Endodermal cell (in vitro differentiated cells): ENCODE measurements at places on chromosomes 1 and 21. TPM values are rescaled to one million over a fixed set of nuclear protein-coding genes. Genes with fewer than 3 reads are reported as not detected.

The NPR1 gene
- total RNA-seq: 4.5 and 4.6 TPM in 2 replicates

GRCh38 chr1:58580186-58580585 is 3.1 kb upstream of the TACSTD2 start:
- no peak overlapping the region for H3K27ac ChIP-seq
- no peak for DNase-seq
- no peak overlapping the region for H3K4me3 ChIP-seq
- no peaks in the 10 kb centered on the region for H3K4me1 ChIP-seq

- no peak for DNase-seq
- H3K27me3 ChIP-seq: no peaks in the 10 kb centered on the region
- H3K36me3 ChIP-seq: peaks cover 34% of the 10 kb centered on the region
- H3K4me3 ChIP-seq: no peak overlapping the region
- no peak overlapping the region for H3K27ac ChIP-seq
These were observed 11.1 kb downstream of the RCAN3 start for GRCh38 chr1:24513706-24514105.

DNA sequence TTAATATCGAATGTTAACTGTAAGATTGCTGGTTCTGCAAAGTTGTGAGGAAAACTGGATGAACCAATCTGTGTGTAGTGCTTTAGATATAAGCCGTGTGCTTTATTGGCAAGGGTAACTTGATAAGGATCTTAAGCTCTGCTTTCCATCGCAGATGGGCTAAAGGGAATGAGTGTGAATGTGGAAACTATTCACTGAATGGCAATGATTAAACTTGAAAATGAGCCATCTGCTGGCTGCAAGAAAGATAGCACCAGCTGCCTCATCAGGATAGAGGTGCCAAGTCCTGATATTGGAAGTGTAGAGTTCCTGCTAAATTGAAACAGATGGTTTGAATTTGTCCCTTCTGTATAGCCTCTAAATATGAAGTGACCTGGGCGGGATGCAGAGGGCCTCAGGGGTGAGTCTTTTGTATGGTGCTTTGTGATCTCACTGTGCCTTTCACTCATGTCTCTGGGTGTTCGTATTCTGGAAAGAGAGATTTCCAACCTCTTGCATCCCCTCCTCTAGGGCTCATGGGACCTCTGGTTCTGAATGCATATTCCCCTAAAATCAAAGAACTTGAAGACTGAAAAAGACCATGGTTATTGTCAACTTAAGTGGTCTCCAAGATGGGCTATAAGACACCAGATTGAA is 9.2 kb downstream of the FCRL3 start:
- H3K4me1 ChIP-seq: no peaks in the 10 kb centered on the region
- no peaks in the 10 kb centered on the region for H3K27me3 ChIP-seq
- no peak for DNase-seq
- H3K27ac ChIP-seq: no peak overlapping the region
- no peaks in the 10 kb centered on the region for H3K36me3 ChIP-seq

GRCh38 chr1:175602026-175602585 is 141.3 kb downstream of the TNR start:
- peaks cover under 1% of the 10 kb centered on the region for H3K4me1 ChIP-seq
- H3K4me3 ChIP-seq: no peak overlapping the region
- DNase-seq: no peak
- H3K27ac ChIP-seq: no peak overlapping the region
- no peaks in the 10 kb centered on the region for H3K36me3 ChIP-seq
- peaks cover 27% of the 10 kb centered on the region for H3K27me3 ChIP-seq

DNA sequence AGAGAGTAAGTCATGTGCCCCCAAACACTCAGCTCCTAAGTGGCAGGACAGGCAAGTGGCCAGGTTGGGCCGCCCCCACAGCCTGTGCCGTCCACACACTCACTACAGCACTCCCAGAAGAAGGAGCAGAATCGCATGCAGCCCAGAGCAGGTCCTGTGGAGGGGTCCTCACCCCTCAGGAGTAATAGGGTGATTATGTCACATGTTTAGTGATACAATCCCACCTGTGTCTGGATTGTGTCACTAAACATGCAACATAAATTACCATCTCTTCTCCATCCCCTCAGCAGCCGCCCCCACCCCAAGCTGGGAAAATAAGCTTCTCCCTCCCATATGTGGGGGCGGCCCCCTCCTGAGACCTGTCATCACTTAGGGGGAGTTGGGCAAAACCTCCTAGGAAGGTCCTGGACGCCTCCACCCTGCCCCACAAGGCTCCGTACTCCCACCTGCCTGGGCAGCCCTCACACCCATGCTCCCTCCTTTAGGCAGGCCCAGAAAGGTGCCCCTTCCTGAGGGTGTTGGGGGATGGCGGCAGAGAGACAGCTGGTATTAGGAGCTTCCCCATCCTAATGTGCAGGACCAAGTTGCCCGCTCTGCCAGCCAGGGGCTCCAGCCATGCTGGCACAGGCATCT is 56.9 kb downstream of the STUM start:
- peaks cover 9% of the 10 kb centered on the region for H3K4me1 ChIP-seq
- DNase-seq: no peak
- H3K27ac ChIP-seq: no peak overlapping the region
- H3K36me3 ChIP-seq: no peaks in the 10 kb centered on the region

DNA sequence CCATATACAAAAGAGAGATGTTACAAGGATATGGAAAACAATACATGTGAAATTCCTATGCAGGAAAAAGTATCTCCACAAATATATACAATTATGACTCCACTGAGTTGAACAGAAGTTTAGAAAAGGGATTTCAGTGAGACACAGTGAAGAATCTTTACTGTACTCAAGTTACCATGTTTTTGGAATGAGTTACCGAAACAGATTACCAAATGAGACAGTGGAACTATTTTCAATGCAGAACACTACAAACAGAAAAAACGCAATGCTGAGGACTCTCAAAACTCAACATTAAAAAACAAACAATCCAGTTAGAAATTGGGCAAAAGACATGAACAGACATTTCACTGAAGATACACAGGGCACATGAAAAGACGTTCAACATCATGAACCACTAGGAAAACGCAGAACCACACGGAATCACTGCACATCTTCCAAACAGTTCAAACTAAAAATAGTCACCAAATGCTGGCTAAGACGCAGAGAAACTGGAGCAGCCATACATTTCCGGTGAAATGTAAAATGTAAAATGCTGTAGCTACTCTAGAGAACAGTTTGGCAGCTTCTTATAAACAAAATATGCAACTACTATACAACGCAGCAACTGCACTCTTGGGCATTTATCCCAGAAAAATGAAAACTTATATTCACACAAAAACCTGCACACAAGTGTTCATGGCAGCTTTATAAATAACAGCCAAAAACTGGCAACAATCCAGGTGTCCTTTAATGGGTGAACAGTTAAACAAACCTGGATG is 118.7 kb downstream of the UBR4 start:
- H3K27ac ChIP-seq: no peak overlapping the region
- H3K4me3 ChIP-seq: no peak overlapping the region
- H3K36me3 ChIP-seq: peaks cover 100% of the 10 kb centered on the region
- no peak for DNase-seq

The SYCP1 gene
- total RNA-seq: not detected in 3 replicates

GRCh38 chr1:111723091-111723806 is 15.9 kb downstream of the INKA2 start:
- H3K4me1 ChIP-seq: peaks cover 5% of the 10 kb centered on the region
- H3K27ac ChIP-seq: no peak overlapping the region
- H3K4me3 ChIP-seq: no peak overlapping the region
- no peaks in the 10 kb centered on the region for H3K27me3 ChIP-seq
- DNase-seq: peak; percentile 38

The LORICRIN gene
- not detected in 2 replicates for total RNA-seq

GRCh38 chr1:217482356-217483102 is 148.4 kb downstream of the GPATCH2 start:
- DNase-seq: no peak
- H3K4me3 ChIP-seq: no peak overlapping the region
- H3K27me3 ChIP-seq: no peaks in the 10 kb centered on the region
- H3K36me3 ChIP-seq: no peaks in the 10 kb centered on the region
- no peaks in the 10 kb centered on the region for H3K4me1 ChIP-seq
